ENCODE measurements at places on chromosomes 11 and 22.

GRCh38 chr11:1049431-1049891, 12.9 kb upstream of the MUC6 start:
- peak; percentile 65 for DNase-seq

GRCh38 chr11:62142921-62143320, 19.1 kb downstream of the INCENP start:
- no peak for DNase-seq

- peak; percentile 16 for DNase-seq
Observed at GRCh38 chr11:75946531-75947530, 131.8 kb downstream of the UVRAG start.

- peak; percentile 83 for DNase-seq
Observed at GRCh38 chr22:28029201-28029948, 110.3 kb upstream of the PITPNB start.

- peak; percentile 65 for DNase-seq
Observed at GRCh38 chr22:39419096-39419495, 19.5 kb downstream of the TAB1 start.

GRCh38 chr22:23137905-23138561, 3.8 kb downstream of the RSPH14 start:
- DNase-seq, result peak; percentile 23

Measured in mucosa of gallbladder (tissue), 1 donor.